Neural crest cell (in vitro differentiated cells): ENCODE measurements at places on chromosomes 11 and 22. TPM values are rescaled to one million over a fixed set of nuclear protein-coding genes. Genes with fewer than 3 reads are reported as not detected.

- no peak for DNase-seq
These were observed 9.2 kb upstream of the MTFP1 start for GRCh38 chr22:30416403-30416802.

DNA sequence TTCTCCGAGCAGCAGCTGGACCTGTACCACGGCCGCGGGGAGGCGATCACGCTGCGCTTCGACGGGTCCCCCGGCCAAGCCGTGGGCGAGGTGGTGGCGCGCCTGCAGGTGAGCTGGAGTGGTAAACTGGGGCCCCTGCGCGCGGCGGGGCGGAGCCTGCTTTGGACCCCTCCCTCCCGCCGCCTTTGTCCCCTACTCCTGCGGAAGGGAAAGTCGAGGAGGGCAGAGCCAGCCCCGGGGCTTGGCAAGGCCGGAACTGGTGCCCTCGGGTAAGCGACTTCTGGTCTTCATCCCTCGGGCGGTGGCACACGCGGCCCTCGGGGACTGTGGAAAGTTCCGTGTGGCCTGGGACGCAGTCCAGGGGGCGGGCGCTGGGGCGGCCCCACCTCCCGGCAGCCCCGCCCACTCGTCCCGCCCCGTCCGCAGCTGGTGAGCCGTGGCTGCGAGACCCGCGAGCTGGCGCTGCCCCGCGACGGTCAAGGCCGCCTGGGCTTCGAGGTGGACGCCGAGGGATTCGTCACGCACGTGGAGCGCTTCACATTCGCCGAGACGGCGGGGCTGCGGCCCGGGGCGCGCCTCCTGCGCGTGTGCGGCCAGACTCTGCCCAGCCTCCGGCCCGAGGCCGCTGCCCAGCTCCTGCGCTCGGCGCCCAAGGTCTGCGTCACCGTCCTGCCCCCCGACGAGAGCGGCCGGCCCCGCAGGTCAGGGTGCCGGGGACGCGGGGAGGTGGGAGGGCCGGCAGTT is 9.2 kb downstream of the SIPA1 start:
- DNase-seq = no peak

- DNase-seq = no peak
These were observed 712.2 kb downstream of the ETS1 start for GRCh38 chr11:127875131-127875530.

GRCh38 chr22:42773167-42773566 is 52.5 kb upstream of the A4GALT start:
- no peak for DNase-seq

The SYNGR1 gene
- total RNA-seq = 30.0 and 30.4 TPM in 2 replicates

GRCh38 chr11:127137771-127138280 is 137.3 kb upstream of the KIRREL3 start:
- DNase-seq = no peak

- no peak for DNase-seq
These were observed 14.2 kb downstream of the SAAL1 start for GRCh38 chr11:18091731-18092130.

The MUC5AC gene
- total RNA-seq = not detected in 2 replicates

The ENTHD1 gene
- not detected in 2 replicates for total RNA-seq

DNA sequence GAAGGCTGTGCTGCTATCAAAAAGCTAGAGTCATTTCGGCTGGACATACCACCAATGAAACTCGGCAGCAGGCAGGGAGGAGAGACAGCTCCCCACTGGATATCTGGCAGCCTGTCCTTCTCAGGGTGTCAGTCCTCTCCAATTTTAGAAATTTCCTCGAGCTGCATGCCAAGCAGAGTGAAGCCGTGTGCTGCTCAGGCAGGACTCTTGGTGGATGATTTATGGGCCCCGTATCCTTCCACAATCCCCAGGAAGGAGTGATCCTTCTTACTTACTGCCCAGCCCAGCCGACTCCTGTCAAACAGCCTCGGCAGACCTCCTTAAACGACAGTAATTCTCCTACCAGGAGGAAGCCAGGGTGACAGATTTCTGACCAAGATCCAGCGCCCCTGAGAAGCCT is 410.4 kb downstream of the TENM4 start:
- DNase-seq = no peak

The FREY1 gene
- 2.5 and 3.3 TPM in 2 replicates for total RNA-seq

DNA sequence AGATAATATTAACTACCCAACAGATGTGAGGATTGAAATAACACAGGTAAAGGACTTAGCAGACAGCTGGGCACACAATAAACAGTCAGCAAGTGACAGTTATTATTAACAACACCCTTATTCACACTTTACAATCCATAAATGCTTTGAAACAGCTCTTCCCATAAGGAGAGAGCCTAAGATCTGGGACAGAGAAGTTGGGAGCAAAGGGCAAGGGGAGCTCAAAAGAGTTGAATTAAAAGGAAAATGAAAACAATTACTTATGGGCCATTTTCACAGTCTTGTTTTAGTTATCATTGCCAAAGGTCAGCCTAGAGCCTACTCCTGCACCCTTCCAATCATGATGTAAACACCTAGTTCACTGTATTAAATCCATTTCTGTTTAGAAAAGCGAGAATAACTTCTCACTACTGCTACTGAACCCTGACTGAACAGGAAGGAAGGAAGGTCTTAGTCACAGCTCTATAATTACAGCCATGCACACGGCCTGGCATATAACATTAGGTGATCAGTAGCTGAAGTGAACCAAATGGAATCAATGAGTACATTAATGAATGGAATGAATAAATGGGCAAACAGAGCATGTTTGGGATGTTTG is 111.3 kb downstream of the PLEKHA7 start:
- no peak for DNase-seq

- no peak for DNase-seq
These were observed 83.1 kb downstream of the PTPRJ start for GRCh38 chr11:48063424-48063978.

The GPR83 gene
- total RNA-seq = 0.30 and 0.34 TPM in 2 replicates

The MIOX gene
- 0.30 and 0.35 TPM in 2 replicates for total RNA-seq

DNA sequence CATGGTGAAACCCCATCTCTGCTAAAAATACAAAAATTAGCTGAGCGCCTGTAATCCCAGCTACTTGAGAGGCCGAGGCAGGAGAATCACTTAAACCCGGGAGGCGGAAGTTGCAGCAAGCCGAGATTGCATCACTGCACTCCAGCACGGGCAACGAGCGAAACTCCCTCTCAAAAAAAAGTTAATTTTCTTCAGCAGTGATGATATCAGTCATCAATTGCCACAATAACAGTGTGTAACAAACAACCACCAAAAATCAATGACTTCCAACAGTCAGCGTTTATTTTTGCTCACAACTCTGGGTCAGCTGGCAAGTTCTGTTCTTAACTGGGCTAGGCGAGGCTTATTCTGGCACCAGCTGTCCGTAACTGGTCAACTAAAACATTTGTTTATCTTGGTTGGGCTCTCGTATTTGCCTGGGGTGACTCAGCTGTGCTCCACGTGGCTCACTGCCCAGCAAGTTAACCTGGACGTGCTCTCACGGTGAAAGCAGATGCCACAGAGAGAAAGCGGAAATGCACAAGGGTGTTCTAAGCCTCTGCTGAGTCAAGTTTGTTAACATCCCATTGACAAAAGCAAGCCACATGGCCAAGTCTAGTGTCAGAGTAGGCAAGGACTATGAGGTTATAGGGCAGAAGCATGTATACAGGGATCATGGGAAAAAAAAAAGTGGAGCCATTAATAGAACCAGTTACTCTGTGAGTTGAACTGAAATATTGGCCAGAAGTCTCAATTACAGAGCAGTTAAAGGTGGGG is 52.1 kb downstream of the LHFPL7 start:
- DNase-seq = no peak

- DNase-seq = no peak
These were observed 26.7 kb downstream of the MOB2 start for GRCh38 chr11:1459764-1460395.

The CD6 gene
- 0.30 and 0.39 TPM in 2 replicates for total RNA-seq

DNA sequence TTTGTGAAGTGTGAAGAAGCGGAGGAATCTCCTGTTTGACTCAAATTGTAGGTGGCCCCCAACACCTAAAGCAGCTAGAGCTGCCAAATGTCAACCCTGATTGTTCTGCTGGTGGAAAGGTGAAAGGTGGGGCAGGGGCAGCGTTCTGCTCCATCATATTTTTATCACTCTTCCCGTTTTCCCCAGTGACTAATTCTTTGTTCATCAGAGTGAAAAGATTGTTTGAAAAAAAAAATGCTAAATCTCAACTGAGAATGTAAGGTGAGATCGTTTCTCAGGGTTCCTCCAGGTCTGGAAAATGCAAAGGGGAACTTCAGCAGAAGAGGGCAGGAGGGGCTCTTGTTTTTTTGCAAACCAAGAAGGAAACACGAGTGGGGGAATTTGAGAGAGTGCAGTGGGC is 137.7 kb downstream of the MN1 start:
- no peak for DNase-seq

GRCh38 chr11:17986711-17987220 is 26.1 kb downstream of the SERGEF start:
- DNase-seq = no peak

- peak; percentile 53 for DNase-seq
These were observed 1.9 kb downstream of the LRP4 start for GRCh38 chr11:46916286-46917108.

The DRD4 gene
- 0.30 and 0.63 TPM in 2 replicates for total RNA-seq

The MAJIN gene
- total RNA-seq = not detected in 2 replicates

DNA sequence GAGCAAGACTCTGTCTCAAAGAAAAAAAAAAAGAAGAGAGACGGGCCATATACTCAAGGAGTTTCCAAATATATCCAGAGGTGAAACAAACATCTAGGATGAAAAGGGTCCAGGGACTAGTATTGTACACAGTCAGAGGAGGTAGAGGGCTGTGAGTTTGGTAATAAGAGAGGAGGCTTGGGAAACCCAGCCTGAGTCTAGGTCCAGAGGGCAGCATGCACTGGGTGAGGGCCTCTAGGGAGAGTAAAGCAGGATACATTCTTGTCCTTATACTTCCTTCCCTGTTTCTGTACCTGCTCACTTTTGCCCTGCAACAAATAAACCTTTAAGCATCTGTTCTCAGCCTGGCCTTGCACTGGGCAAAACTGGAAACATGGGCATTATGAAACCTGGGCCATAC is 31.5 kb downstream of the STIM1 start:
- DNase-seq = no peak

The OR6A2 gene
- 0.20 and 0.21 TPM in 2 replicates for total RNA-seq

- DNase-seq = no peak
These were observed 82.6 kb downstream of the LDLRAD3 start for GRCh38 chr11:36026315-36026968.

The ZNF214 gene
- 6.5 and 7.3 TPM in 2 replicates for total RNA-seq

The OR5B21 gene
- not detected in 2 replicates for total RNA-seq

DNA sequence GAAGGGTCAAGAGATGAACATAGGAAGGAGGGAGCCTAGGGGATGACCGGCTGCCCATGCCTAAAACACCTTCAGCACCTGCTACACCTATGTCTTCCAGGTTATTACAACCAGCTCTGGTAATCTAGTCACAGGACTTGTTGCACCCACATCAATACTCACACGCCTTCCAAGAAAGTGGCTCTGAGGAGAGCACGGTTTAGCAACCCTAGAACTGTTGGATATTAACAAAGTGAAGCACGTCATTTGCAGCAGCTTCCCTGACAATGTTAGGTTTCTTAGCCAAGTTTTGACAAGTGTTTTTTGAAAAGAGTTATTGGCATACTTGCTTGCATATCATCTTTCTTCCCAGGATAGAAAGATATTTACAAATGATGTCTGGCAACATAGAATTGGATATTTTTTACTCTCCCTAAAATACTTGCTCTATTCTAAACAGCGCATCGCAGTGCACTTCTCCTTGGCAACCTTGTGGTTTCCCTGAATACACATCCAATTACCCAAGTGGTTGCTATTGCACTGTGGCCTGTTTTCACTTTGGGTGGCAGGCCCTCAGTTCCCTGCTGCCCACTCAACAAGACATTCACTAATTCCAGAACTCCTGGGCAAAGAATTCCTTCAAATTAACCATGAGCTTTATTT is 94.3 kb upstream of the ARHGAP42 start:
- no peak for DNase-seq

The SAA4 gene
- total RNA-seq = not detected in 2 replicates

The DGAT2 gene
- 0.93 and 1.1 TPM in 2 replicates for total RNA-seq

GRCh38 chr11:70547386-70547785 is 149.1 kb downstream of the CTTN start:
- no peak for DNase-seq

DNA sequence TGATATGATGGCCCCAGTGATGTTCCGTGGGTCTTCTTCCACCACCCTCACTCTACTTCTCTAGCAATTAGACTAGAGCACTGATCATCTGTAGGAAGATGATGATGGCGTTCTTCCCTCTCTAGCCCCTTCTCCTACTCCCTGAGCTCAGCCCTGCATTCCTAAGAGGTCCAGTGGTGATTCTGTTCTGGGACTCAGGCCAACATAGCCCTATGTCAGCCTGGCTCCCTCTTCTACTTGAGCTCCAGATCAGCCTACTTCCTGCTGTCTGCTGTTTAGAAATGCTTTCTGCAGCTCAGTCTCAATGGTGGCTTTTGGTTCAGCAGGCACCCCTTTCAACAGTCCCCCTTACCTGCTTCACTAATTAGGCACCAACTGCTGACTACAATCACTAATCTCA is 86.1 kb upstream of the ZBED5 start:
- DNase-seq = no peak

The NEFH gene
- 2.9 and 3.9 TPM in 2 replicates for total RNA-seq

The ARHGAP8 gene
- total RNA-seq = 0.61 and 0.96 TPM in 2 replicates

- DNase-seq = no peak
These were observed 9.5 kb downstream of the GTPBP1 start for GRCh38 chr22:38715176-38715764.

DNA sequence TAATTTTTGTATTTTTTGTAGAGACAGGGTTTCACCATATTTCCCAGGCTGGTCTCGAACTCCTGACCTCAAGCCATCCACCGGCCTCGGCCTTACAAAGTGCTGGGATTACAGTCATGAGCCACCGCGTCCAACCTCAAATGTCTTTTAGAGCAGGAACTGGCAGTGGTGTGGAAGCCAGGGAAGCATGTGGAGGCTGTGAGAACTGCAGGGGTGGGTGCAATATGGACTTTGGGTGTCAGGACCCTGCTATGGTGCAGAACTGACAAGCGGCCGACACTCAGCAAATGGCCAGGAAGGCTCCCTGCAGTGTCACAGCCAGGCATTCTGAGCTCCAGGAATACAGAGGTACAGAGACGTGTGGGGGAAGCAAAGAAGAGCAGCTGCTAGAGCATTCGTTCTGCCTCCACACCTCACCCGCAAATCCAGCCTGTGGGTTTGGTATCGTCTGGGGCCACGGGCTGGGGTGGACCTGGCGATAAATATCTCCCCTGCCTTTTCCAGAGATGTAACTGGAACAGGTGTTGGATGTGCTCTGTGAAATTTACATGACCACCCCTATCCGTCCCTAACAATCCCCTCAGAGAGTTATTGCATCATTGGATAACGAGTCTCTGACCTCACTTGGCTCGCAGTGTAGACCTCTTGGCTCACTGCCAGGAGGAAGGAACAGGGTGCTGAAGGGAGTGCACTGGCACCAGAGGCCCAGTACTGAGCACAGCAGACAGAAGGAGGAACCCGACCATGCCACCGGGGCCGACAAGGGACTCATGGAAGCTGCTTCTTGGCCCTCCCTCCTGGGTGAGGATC is 624.7 kb upstream of the B3GAT1 start:
- no peak for DNase-seq

DNA sequence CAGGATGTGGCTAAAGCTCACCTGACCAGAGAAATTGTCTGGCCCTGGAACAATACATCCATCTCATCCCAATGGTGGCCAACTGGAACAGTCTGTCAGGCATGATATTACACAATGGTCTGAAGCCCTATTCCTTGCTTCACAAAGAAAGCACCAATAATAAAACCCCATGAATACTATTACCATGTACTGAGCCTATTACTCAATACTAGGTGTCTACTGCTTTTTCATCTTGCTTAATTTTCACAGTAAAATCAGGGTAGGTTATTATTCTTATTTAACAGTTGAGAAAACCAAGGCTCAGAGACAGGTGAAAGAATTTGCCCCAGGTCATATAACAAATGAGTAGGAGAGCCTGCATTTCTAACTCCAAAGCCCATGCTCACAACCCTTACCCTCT is 68.9 kb upstream of the CAPRIN1 start:
- no peak for DNase-seq

GRCh38 chr11:64659417-64660144 is 63.4 kb downstream of the NRXN2 start:
- no peak for DNase-seq
